Stimulated activated CD8-positive, alpha-beta memory T cell treated with anti-CD3 and anti-CD28 coated beads, Interleukin-12 subunit alpha, Interleukin-12 subunit beta, amount 100 ng/mL, for 4 hours (primary cell): ENCODE measurements at places on chromosomes 2 and 18.

- DNase-seq = no peak
Measured at GRCh38 chr2:239379641-239380170, 21.1 kb downstream of the HDAC4 start.

- no peak for DNase-seq
Measured at GRCh38 chr18:70250781-70251180, 38.1 kb upstream of the SOCS6 start.

DNA sequence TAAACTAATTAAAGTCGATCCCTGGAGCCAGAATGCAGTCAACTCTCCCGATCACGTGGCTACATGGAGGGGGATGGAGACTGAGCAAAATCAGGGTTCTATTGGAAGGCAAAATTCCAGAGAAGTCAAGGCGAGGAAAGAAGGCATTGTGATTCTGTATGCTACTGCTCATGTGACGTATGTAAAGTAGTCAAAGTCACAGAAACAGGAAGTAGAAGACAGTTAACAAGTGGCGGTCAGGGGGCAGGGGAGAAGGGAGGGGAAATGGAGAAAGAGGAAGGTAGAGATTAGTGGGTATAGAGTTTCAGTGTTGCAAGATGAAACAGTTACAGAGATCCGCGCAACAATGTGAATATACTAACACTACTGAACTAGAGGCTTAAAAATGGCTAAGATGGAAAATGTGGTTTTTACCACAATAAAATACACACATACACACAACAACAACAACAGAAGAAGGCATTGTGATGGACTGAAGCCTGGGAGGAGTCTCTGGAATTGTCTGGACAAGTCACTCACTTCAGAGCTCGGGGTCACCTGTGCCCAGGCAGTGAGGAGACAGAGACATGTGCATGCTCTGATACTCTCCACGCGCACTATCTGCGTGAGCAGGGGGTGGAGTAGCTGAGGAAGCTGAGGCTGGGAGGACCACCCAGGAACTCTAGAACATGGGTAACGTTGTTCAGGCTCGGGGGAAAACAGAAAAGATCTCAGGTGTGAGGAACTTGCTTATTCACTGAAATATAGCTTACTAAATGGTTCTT lies 89.9 kb upstream of the CDCA7 start:
- no peak for DNase-seq

DNA sequence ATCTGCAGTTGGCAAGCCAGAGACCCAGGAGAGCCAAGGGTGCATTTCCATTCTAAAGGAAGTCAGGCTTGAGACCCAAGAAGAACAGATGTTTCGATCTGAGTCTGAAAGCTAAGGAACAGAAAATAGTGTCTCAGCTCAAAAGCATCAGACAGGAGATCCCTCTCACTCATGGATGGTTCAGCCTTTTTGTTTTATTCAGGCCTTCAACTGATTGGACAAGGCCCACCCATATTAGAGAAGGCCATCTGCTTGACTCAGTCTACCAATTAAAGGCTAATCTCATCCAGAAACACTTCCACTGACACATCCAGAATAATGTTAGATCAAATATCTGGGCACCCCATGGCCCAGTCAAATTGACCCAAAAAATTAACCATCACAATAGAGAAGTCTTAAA lies 255.0 kb downstream of the TXNL1 start:
- no peak for DNase-seq

GRCh38 chr2:210899131-210899530 lies 342.7 kb downstream of the CPS1 start:
- no peak for DNase-seq

DNA sequence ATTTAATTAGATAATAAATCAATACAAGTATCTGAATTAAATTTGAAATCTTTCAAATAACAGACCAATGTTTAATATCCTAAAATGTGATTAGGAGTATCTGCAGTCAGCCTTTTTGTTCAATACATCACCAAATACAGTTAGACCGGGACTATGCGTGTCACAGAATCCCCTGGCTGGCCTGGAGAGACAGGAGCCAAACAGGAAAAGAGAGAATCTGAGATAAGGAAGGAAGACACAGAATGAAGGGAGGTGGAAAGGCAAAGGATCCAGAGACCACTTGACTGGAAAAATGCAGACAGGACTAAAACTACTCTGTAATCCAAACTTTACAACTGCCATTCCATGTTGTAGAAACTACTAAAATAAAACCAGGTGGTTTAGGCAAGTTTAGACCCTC lies 66.3 kb downstream of the SIGLEC15 start:
- no peak for DNase-seq
